Panc1 (cell line): ENCODE measurements at places on chromosomes 13 and 19. TPM values are rescaled to one million over a fixed set of nuclear protein-coding genes. Genes with fewer than 3 reads are reported as not detected.

GRCh38 chr19:12090807-12091206 is 26.3 kb downstream of the ZNF844 start:
- peak; percentile 10 for DNase-seq
- H3K36me3 ChIP-seq: no peaks in the 10 kb centered on the region
- no peak overlapping the region for H3K27ac ChIP-seq
- no peaks in the 10 kb centered on the region for H3K27me3 ChIP-seq
- H3K4me3 ChIP-seq: no peak overlapping the region

DNA sequence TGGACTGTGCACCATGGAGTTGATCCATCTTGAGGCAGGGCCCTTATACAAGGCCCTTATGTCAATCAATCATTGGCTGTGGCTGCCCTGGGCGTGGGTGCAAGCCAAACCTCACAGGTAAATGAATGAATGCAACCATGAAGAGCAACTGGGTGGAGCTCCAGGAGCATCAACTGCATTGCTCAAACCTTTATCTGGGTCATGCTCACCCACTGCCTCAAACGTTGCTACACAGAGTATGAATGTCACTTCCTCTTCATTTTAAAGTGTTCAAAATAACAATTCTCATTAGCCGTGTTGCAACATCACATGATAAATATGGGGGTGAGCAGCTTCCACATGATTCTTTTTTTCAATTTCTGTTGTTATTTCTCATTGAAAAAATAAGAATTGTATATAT is 6.4 kb upstream of the ZNF333 start:
- no peak overlapping the region for H3K4me3 ChIP-seq
- H3K27me3 ChIP-seq: no peaks in the 10 kb centered on the region
- no peak overlapping the region for H3K27ac ChIP-seq
- no peaks in the 10 kb centered on the region for H3K4me1 ChIP-seq

- no peaks in the 10 kb centered on the region for H3K36me3 ChIP-seq
- DNase-seq: no peak
- no peaks in the 10 kb centered on the region for H3K4me1 ChIP-seq
- H3K27ac ChIP-seq: no peak overlapping the region
Observed at GRCh38 chr13:90105276-90105675, 1242.2 kb upstream of the MIR17HG start.

- DNase-seq: no peak
- H3K27ac ChIP-seq: no peak overlapping the region
- H3K36me3 ChIP-seq: no peaks in the 10 kb centered on the region
Observed at GRCh38 chr19:12828494-12828893, 5.9 kb downstream of the RTBDN start.

GRCh38 chr13:45847554-45848224 is 3.9 kb downstream of the SIAH3 start:
- H3K27me3 ChIP-seq: peaks cover 7% of the 10 kb centered on the region; the same call in 1 of the 2 replicates
- H3K4me1 ChIP-seq: no peaks in the 10 kb centered on the region
- no peak overlapping the region for H3K27ac ChIP-seq
- H3K4me3 ChIP-seq: no peak overlapping the region

- no peaks in the 10 kb centered on the region for H3K4me1 ChIP-seq
- no peak for DNase-seq
- H3K36me3 ChIP-seq: no peaks in the 10 kb centered on the region
- H3K4me3 ChIP-seq: no peak overlapping the region
- no peaks in the 10 kb centered on the region for H3K27me3 ChIP-seq
Observed at GRCh38 chr13:34594507-34594906, 347.6 kb upstream of the NBEA start.

Gene PDCD5
- total RNA-seq: 246 TPM

Gene URI1
- total RNA-seq: 71.0 TPM
